ENCODE measurements at places on chromosomes 2 and 18.

- DNase-seq: no peak
Measured at GRCh38 chr2:205659922-205660321, 22.4 kb upstream of the NRP2 start.

GRCh38 chr2:105557021-105557920 lies 158.4 kb upstream of the FHL2 start:
- DNase-seq: no peak

DNA sequence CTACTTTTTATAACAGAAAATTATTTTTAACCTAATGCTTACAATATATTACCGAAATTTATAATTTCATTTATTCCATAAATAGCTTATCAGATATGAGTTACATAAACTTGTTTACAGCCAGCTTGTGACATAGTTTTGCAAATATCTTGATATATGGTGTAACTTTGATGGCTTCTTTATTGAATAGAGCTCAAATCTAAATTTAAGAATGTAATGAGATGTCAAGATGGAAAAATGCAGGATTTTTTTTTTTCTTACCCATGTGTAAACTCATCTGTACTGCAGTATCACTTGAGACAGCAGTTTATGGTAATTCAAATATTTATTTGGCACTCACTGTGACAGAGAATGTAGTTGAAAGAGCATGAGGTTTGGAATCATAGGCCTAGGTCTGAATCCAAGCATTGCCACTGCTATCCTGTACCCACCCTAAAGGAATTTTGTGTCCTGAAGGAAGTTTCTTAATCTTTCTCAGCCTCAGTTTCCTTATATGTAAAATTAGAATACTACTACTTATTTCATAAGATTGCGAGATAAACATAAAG lies 3.8 kb downstream of the CREB1 start:
- DNase-seq: no peak

- no peak for DNase-seq
Measured at GRCh38 chr18:65936678-65937077, 185.9 kb downstream of the CDH7 start.

DNA sequence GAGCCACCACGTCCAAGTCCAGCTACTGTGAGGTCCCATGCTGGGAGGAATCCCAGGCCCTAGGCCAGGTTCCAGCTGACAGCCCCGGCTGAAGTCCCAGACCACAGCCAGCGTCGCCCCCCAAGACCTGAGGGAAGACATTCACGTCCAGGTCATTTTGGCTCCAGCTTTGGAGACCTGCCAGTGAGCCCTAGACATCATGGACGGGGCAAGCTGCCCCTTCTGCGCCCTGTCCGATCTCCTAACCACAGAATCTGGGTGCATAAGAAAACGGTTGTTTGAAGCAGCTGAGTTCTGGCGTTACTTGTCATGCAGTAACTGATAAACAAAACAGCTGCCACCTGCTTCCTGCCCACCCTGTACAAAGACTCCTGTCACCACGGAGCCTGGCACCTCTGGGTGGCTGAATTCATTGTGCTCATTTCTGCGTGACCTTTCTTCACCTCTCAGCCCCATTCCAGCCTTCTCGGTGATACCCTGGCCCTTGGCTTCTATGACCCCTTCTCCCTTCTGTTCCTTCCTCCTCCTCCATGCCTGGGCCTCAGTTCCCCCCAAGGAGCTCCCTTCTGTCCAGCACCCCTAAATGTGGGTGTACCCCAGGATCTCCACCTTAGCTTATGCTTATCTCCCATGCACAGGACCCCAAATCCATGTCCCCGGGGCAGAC lies 72.6 kb upstream of the SMAD7 start:
- DNase-seq: no peak

GRCh38 chr2:13009027-13009642 lies 292.4 kb downstream of the TRIB2 start:
- DNase-seq: peak; percentile 60

DNA sequence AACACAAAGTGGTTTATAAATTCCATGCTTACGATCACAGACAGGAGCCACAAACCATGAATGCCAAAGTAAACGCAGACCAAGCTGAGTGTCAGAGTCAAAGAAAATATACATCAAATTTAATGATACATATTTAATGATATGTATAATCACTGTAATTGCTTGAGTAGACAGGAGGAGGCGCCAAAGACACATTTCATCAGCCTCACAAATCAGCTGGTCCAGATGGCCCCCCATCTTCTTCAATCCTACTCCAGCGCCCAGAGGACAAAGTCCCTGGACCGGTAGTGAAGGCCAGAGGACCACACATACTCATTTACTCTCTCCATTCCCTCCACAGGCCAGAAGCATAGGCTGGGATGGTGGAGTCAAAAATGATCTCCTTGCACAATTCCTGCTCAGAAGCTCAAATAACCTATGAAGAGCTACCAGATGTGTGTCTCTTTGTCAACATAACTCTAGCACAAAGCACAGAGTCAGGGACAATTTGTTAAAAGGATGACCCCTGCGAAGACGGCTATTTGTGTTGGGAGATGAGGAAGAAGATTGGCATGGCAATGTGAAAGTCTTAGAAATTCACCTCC lies 149.3 kb upstream of the PGAP1 start:
- no peak for DNase-seq

DNA sequence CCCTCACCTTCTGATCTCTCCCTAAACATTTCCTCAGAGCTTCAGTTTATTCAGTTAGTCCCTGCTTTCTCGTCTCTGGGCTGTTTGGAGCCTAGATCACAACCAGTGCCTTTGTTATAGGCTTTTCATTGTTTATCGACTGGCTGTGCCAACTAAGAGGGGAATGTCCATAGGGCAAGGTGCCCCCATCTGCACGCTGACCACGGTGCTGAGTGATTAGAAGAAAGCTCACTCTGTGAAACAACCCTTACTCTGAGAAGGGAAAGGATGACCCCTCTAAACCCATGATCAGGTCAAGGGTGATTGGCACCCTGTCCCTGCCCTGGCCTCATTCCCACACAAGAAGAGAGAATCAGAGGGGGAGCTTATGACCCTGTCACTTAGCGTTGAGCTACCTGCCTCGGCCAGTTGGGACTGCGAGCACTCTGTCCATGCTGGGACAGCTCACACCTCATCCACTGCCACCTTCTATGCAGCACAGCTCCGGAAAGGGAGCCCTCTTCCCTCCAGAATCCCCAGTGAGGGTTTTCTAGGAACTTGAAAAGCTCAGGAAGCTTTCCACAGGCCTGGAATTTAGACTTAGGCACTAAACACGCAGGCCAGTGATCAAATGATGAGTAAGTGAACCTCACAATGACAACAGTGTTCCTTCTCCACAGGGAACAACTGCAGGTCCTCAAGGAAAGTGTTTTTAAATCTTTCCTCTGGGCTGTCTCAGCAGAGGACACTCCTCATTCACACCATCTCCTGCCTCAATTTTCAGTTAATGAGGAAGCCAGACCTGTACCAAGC lies 2.3 kb upstream of the ACTG2 start:
- peak; percentile 5 for DNase-seq

DNA sequence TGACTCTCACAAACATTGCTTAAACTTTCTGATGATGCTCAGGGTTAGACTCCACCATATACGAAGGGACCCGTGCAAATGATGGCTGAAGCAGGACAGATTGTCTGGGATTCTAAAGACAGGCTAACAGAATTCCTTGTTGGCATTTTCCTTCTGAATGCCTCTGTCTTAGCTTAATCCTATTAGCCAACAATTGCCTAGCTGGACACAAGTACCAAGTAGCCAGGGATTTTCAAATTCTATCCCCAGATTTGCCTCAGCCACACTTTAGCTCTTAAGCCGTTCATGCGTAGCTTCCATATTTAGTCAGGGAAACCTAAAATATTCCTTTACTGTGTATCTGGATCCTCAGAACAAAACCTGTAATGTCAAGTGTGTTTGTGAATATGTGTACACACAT lies 40.0 kb downstream of the COL4A3 start:
- DNase-seq: no peak
